ENCODE measurements at places on chromosomes 1 and 21.
A peak's percentile ranks its signal among the peaks of the same experiment; 100 is the strongest.

DNA sequence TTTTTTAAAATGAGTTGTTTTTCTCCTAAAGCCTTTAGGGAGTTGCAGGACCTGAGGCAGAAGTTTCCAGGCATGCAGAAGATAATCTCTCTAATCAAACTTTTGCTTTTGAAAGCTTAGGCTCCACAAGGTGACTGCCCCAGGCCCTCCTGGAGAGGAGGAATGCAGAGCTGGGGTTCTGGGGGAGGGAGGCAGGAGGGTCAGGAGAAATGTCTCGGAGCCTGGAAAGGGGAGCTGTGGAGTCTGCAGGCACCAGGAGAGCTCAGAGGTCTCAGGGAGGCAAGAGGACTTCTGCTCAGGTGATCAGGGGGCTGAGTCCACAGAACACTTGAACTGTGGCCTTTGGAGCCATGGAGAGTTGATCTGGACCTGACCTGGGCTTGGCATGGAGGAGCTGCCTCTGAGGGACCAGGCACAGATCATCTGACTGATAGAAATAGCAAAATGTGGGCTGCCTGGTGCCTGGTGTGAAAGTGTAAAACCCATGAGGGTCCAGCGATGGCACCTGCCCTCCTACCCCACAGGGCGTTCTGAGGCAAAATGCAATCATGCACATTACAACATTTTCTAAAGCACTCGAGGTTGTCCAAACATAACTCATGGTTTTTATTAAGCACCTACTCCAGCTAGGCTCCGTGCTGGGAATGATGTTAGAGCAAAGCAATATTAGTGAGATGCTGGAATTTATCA lies 10.0 kb upstream of the ABCG1 start:
- no peaks in the 10 kb centered on the region for H3K27me3 ChIP-seq
- DNase-seq: no peak
- no peak overlapping the region for H3K27ac ChIP-seq
- no peaks in the 10 kb centered on the region for H3K36me3 ChIP-seq
- H3K4me1 ChIP-seq: no peaks in the 10 kb centered on the region

DNA sequence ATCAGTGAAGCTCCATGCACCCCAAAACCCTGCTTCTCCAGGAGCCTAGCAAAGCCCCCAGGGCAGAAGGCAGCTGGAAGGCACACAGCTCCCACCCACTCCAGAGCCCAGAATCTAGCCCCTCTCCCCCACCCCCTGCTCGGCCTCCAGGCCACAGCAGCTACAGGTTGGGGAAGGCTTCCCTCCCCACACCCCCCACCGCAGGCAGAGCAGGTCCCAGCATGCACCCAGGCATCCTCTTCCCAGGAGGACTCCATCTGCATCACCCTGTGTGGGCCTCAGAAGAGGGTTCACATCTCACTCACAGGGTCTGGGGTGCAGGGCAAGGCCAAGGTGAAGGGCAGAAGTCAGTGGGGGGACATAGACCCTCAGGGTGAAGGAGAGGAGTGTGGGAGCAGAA lies 719 bp downstream of the S100A14 start:
- DNase-seq: no peak
- H3K4me1 ChIP-seq: no peaks in the 10 kb centered on the region
- H3K27me3 ChIP-seq: no peaks in the 10 kb centered on the region
- H3K4me3 ChIP-seq: no peak overlapping the region
- no peaks in the 10 kb centered on the region for H3K36me3 ChIP-seq

- no peaks in the 10 kb centered on the region for H3K4me1 ChIP-seq
- H3K4me3 ChIP-seq: no peak overlapping the region
- no peaks in the 10 kb centered on the region for H3K36me3 ChIP-seq
- H3K27me3 ChIP-seq: no peaks in the 10 kb centered on the region
- DNase-seq: no peak
Measured at GRCh38 chr1:69836971-69837636, 269.4 kb downstream of the LRRC7 start.

GRCh38 chr1:5881526-5882222 lies 110.6 kb downstream of the NPHP4 start:
- no peaks in the 10 kb centered on the region for H3K4me1 ChIP-seq
- DNase-seq: no peak
- no peaks in the 10 kb centered on the region for H3K36me3 ChIP-seq
- H3K27ac ChIP-seq: no peak overlapping the region
- no peak overlapping the region for H3K4me3 ChIP-seq

GRCh38 chr1:1290238-1290731 lies 10.0 kb downstream of the SCNN1D start:
- H3K36me3 ChIP-seq: peaks cover 4% of the 10 kb centered on the region
- peak; percentile 32 for DNase-seq
- no peaks in the 10 kb centered on the region for H3K27me3 ChIP-seq
- peaks cover 5% of the 10 kb centered on the region for H3K4me1 ChIP-seq

DNA sequence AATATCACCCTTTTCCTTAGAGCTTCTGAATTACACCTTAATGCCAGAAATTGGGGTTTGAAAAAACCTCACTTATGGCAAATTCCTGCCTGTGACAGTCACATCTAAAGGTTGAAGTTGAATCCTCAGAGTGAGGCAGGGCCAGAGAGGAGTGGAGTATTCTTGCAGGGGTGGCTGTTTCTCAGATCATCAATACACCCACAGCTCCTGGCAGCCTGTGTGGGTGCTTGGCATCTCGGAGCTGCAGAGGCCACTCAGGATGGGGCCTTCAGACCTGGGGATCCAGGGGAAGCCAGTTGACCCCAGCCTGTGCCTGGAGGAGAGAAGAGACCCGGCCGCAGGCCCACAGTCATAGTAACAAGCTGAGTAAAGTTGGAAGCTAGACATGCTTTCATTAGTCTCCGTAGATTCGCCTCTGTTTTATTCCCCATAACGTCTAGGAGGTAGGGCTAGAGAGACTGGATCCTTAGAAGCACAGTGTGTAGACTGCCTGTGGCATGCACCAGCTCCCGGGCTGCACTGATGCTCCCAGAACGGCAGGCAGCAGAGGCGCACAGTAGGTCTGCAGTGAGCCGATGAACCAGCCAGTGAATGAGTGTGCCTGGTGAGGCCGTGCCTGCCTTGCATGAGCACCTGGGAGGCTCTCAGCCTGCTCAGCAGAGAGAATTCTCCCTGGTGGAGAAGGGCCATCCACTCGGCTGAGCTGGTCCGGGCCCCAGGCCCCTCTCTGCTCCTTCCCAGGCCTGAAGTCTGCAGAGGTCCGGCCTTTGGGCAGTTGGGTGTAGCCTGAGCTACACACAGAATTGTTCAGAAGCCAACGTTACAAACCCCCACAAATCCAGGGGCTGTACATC lies 42.9 kb downstream of the TFF3 start:
- no peak overlapping the region for H3K27ac ChIP-seq
- H3K27me3 ChIP-seq: no peaks in the 10 kb centered on the region
- DNase-seq: no peak
- H3K4me3 ChIP-seq: no peak overlapping the region

DNA sequence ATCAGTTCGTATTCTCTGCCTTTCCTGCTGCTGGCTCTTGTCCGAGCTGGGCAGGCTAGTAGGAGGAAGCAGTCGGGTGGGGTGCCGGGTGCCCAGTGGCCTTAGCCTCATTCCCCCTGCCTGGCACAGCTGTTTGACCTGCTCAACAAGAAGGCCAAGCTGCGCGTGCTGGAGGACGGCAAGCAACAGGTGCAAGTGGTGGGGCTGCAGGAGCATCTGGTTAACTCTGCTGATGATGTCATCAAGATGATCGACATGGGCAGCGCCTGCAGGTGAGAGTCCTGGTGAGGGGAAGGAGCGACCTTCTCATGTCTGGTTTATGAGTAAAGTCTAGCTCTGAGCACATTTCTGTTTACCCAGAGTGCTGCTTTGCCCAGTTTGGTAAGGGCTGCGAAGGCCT lies 16.3 kb upstream of the RPS8 start:
- H3K27me3 ChIP-seq: no peaks in the 10 kb centered on the region
- no peak overlapping the region for H3K27ac ChIP-seq
- H3K4me3 ChIP-seq: no peak overlapping the region
- peaks cover 4% of the 10 kb centered on the region for H3K4me1 ChIP-seq
- DNase-seq: no peak

GRCh38 chr1:16172964-16173446 lies 17.1 kb upstream of the EPHA2 start:
- no peak overlapping the region for H3K4me3 ChIP-seq
- DNase-seq: no peak
- H3K27me3 ChIP-seq: peaks cover 6% of the 10 kb centered on the region

DNA sequence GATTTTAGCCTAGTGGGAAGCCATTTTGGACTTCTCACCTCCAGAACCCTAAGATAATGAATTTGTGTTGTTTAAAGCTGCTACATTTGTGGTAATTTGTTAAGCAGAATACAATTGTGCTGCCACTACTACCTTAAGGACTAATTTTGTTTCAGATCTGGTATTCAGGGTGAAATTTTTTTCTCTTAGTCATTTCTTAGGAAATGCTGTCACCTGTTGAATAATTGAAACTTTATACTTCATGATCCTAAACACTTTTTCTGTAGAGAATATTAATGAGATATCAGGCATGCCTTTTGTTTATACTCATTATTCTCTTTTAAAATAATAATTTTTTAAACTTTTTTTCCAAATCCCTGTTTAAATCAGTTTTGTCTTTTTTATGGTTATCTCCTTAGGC lies 246.8 kb downstream of the TGFB2 start:
- H3K27ac ChIP-seq: no peak overlapping the region
- no peaks in the 10 kb centered on the region for H3K27me3 ChIP-seq
